Bronchial epithelial cell (primary cell): ENCODE measurements at places on chromosomes 11 and 22. TPM values are rescaled to one million over a fixed set of nuclear protein-coding genes. Genes with fewer than 3 reads are reported as not detected.

The GALNT18 gene
- 21.4 and 26.1 TPM in 2 replicates for total RNA-seq

The SLC17A6 gene
- not detected in 2 replicates for total RNA-seq

The CRACR2B gene
- total RNA-seq, result 0.51 and 0.53 TPM in 2 replicates

The SERPIND1 gene
- total RNA-seq, result not detected in 2 replicates

The CD3G gene
- total RNA-seq, result not detected in 2 replicates
